ENCODE measurements at places on chromosomes 6 and 20.

DNA sequence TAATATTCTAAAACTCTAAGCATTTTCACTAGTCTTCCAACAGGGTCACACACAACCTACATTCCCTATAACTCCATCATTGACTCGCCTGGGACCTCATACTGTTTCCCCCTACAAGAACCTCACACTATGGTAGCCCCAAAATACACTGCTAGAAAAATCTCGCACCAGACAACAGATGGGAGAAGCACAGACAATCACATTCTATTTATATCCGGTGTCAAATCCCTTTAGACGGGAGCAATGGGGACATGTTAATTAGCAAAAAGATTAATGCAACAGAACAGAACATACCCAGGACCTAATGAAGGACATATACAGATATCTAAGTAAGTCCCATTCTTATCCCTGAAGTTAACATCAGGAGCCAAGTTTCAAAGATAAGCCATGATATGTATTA is 33.6 kb downstream of the TMX4 start:
- DNase-seq = no peak

- DNase-seq = no peak
Observed at GRCh38 chr6:125498606-125499005, 196.8 kb upstream of the HDDC2 start.

DNA sequence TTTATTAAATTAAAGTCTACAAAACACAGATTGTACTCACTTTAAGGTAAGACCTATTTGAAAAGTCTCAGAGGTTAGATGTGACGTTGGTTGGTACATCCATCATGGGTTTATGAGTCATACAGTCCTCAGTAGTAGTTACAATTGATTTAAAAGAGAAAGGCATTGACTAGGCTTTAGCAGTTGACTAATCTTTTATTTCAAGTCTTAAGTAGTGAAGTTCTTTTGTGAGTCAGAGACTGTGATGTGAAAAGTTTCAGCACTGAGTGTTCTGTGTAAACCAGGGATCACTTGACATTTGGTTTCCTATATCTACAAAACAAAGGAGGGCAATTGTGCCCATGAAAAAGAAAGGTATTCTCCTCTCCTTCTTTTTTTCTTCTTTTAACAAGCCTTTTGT is 221.3 kb downstream of the GRIK2 start:
- DNase-seq = no peak

DNA sequence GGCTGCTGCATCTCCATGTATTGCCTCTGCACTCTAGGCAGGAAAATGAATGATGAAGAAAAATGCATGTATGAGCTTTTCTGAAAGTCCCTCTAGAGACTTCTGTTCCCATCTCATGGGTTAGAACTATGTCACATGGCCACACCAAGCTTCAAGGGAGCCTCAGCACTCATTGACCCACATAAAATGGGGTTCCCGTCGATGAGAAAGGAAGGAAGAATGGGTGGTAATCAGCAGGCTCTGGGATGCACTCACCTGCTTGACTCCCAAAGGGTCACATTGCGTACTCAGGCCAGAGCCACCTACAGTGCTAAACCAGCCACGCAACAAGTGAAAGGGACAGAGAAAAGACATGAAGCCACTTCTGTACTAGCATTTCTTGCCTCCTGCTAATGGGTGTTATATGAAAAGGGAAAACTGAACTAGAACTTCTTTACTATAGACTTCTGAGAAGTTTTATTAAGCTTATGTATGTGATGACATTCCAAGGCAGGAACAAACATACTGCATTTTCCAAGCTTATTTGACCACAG is 95.8 kb upstream of the GCM1 start:
- no peak for DNase-seq

- no peak for DNase-seq
Observed at GRCh38 chr6:114936080-114936479, 593.3 kb upstream of the HS3ST5 start.

DNA sequence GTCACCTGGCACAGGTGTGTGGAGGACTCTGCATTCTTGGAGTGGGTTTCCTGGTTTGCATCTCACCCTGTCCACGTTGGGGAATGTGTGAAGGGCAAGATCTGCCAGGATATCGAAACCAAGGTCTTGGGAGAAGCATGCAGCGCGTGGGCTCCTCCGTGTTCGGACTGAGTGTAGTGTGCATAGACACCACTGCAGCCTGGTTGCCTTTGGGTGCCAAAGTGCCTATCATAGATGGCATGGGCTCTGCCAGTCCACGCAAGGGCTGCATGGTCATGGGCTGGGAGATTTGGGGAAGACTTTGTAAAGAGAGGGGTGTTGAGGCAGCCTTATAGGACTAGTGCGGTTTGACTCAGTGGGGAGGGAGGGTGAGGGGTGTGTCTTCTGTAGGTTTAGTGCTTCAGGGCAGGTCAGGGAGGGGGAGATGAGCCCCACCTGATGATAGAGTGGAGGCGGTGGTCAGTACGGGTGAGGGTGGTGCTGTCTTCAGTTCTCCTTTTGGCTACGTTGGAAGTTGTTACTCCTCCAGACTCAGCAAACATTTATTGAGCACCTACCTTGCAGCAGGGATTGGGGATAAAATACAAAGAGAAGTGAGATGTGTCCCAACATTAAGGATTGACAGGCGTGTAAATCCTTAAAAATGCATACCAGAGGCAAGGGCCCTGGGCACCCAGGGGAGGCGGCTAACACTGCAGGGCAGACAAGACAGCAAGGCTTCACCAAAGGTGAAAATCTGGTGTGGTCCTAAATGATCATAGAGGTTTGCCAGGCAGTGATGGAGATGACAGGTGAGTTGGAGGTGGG is 28.3 kb downstream of the DUSP22 start:
- no peak for DNase-seq

GRCh38 chr6:36916126-36916525 is 30.4 kb downstream of the C6orf89 start:
- DNase-seq = no peak

DNA sequence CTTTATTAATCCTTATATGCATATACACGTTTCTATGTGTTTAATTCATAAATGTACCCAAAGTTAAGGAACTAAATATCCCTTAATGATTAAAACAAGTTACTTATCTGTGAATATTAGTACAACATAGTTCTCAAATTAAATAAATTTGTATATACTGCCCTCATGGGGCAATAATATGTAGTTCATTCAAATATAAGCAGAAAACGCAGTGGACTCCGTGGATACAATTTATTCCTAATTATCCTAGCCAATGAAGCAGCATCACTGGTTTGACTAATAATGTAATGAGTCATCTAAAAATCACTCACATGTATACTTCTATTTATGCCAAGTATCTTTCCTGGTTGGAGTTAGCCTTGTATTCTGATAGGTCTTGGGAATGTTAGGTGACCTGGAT is 111.6 kb downstream of the TBC1D32 start:
- DNase-seq = no peak

DNA sequence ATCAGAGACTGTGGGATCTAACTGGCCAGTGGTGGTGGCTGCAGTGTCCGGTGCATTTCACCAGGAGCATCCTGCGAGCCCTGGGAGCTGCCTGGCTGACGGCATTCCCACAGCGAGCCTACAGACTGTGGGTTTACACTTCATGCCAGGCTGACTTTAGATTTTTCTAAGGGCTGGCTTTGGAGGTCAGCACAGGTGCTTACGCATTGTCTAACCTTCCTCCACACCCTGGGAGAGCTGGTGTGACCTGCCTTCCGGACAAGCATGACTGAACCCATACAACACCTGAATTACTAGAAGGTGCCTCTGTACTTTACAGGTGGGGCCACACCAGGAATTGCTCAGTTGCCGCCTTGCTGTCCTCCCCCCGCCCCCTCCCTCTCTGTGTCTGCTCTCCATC is 96.2 kb downstream of the RREB1 start:
- no peak for DNase-seq

DNA sequence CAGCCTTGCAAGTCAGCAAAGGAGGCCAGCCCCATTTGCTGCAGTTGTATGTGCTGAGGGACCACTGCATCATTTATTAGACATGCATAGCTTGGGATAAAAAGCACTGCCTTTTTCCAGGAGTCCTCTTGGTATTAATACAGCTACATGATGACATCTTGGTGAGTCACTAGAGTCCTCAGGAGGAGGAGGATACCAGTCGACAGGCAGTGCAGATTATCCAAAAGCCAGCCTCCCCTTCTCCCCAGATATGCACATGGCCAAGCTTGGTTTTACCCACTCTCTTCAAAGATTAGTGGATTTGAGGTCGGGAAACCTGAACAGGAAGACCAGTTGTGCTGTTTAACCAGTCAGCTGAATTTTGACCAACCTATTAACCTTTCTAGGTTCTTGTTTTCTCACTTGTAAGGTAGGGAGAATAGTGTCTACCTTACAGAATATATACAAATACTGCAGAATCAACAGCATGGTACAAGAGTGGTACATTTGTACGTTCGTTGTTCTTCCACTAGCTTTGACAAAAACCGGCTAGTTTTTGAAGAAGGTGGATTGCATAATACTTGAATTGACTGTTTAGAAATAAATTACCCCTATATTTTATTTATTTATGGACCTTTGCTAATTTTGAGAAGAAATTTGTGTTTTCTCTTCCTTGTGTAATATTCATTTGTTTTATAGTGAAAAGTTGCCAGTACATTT is 31.9 kb downstream of the VAPB start:
- DNase-seq = no peak

DNA sequence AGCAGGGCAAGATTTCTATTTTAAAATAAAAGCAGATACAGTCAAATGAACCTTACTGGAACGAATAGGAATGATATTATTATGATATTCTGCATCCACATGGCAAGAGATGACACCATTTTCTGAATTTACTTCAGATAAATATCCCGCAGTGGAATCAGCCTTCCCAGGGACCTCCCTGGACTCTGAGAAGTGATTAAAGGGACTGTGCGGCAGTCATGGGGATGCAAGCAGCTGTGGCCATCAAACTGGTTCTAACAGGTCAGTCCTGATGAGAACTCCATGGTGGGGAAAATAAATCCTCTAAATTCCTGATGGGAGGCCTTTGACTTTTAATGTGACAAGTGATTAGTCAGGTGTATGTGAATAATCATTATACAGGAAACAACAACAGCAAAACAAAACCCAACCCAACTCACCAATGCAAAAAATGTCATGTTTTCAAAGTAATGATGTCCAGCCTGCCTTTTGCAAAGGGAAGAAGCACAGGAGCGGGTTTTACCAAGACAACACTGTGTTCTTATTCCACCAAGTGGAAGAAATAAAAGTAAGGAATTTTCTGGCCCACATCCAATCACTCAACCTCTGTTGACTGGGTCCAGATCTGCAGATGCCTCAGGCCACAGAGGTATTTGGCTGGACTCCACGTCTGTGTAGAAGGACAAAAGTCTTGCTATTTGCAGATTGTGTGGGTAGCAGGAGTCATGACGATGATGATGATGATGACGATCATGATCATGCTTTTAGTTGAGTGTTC is 61.9 kb upstream of the CITED2 start:
- DNase-seq = no peak

DNA sequence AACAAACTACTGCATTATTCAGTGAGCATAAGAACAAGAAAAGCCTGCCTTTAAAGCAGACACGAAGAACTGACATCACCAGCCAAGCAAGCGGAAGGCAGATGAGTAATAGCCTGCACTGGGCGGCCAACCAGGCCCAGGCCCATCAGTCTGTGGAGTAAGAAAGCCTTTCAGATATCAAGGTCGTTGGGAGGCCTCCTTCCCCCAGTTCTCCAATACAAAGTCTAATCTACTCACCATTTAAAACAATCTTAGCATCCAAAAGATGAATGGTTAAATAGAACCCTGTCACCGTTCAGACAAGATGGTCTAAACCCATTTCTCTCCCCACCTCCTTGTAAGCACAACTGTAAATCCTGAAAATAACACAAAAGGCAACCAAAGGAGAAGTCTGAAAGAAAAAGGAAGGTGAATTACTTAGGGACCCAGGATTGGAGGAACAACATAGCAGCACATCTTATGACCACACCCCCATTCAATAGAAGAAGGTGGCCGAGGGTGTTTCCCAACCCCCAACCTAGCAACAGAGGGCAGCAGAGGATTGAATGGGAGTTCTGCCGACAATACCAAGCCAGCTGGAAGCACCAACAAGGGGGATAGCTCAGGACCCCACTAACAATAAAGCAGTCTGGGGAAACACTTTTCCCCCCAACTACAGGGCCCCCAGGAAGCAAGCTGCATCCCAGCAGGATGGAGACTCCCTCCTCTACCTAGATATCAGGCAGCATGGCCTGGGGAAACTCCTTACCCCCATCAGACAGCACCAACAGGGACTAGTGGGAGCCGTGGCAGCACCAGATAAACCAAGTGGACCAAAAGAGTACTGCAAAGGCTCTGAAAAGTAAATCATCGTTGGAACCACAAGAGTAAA is 67.9 kb downstream of the ZHX3 start:
- DNase-seq = no peak

DNA sequence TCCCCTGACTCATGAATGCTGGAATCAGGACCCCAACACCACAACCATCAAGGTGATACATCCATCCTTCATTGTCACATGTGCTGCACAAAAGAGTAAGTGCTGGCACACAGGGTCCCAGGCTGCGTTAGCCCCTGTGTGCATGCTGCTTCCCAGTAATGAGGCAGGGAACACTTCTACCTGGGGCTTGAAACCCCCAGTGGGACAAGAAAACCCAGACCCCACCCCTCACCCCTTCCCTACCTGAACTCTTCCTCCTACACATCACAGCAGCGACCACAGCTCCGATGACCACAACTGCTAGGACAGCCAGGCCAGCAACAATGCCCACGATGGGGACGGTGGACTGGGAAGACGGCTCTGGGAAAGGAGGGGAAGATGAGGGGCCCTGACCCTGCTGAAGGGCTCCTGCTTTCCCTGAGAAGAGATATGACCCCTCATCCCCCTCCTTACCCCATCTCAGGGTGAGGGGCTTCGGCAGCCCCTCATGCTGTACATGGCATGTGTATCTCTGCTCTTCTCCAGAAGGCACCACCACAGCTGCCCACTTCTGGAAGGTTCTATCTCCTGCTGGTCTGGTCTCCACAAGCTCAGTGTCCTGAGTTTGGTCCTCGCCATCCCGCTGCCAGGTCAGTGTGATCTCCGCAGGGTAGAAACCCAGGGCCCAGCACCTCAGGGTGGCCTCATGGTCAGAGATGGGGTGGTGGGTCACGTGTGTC is 2.0 kb downstream of the HLA-B start:
- peak; percentile 47 for DNase-seq
